ENCODE measurements at places on chromosomes 7 and 10.

- DNase-seq, result no peak
Measured at GRCh38 chr10:74900297-74900696, 73.9 kb downstream of the KAT6B start.

DNA sequence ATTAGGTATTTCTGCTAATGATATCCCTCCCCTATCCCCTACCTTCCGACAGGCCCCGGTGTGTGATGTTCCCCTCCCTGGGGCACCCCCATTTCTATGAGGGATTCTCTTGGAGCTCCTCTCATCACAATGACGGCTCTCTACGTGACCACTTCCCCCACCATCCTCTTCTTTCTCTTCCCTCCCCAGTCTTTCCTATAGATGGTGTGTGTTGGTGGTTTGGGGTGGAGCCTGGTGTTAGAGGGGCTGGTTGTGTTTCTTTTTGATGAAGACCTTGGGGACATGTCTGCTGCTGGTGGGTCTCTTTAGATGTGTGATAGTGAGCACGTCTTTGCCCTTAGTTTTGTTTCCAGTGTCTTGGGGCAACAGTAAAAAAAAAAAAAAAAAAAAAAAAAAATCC, 28.6 kb downstream of the RPS24 start:
- DNase-seq, result no peak

DNA sequence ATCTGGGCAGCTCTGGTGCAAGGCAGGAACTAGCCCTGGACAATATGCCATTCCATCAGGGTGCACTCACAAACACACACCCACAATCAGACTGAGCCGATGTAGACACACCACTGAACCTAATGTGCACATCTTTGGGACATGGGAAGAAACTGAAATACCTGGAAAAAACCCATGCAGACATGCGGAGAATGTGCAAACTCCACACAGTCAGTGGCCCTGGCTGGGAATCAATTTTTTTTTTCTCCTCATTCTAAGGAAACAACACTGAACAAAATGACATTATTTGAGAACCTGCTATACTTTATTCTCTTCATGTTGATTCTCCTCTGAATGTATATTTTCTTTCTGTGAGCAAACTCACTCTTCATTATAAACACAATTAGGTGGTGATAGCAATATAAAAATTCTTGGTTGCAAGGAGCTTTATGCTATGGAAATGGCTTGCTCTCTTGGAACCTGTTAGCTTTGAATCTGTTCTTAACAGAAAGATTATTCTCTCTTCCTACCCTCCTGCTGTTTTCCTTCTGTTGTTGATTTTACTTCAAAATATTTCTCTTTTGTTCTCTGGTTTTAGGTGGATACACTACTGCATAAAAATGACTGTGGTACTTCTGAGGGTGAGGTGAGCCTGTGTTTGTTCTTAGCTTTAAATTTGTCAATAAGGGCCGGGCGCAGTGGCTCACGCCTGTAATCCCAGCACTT, 33.0 kb upstream of the MICU1 start:
- DNase-seq, result no peak

DNA sequence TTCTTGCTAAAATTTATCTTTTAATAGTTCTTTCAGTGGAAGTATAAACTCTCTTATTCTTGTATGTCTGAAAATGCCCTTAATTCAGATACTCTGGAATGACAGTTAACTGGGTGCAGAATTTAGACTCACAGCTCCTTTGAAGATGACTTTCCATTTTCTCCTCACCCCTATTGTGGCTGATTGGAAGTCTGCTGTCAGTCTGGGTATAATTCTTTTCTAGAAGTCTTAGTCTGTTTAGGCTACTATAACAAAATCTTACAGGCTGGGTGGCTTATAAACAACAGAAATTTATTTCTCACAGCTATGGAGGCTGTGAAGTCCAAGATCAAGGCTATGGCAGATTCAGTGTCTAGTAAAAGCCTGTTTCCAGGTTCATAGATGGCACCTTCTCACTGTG, 145.2 kb upstream of the GDF10 start:
- DNase-seq, result no peak

- DNase-seq, result no peak
Measured at GRCh38 chr7:133481676-133482075, 228.8 kb downstream of the EXOC4 start.

DNA sequence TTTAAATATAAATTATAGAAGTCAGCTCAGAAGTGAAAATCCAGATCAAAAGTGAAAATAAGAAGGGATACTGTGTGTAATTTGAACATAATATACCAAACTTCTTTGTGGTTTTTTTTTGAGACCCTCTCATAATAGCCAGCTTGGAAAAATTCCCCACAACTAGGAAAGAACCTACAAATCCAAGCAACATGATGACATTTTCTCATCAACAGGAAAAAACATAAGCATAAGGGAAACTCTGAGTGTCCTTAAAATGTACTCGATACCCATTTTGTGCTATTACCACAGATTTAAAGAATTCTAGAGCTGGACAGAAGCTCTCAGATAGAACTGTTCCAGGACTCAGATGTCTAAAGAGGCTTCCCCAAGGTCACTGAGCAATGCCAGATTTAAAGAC, 214.8 kb upstream of the KLF14 start:
- no peak for DNase-seq

DNA sequence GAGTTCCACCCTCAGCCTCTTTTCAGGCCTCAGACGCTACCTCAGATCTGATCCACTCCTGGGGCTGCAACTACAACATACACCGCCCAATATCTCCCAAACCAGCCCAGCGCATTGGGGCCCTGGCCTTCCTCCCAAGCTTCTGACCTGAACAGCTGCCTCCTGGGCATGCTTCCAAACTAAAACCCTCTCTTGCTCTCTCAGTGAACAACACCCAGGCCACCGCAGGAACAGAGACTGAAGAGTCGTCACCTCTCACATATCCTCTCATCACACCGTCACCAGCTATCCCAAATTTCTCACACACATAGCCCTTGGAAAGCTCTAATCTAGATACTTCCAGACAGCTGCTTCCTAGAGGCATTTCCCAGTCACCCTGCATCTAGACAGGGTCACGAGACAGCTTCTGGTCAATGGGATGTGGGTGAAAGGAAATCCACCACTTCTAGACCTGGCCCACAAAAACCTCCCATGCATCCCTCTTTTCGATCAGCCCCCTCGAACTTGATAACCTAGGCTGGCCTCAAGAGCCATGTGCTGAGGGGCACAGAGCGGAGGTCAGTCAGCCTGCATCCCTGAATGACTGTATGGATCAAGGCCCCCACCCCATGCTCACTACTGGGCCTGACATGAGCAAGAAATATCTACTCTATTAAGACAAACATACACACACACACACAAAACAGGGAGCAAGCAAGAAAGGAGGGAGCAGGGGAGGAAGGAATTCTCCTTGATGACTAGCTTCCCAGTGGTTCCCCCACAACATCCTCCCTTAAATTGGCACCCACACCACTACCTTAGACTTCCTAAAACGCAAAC, 1.8 kb downstream of the PARP12 start:
- no peak for DNase-seq

DNA sequence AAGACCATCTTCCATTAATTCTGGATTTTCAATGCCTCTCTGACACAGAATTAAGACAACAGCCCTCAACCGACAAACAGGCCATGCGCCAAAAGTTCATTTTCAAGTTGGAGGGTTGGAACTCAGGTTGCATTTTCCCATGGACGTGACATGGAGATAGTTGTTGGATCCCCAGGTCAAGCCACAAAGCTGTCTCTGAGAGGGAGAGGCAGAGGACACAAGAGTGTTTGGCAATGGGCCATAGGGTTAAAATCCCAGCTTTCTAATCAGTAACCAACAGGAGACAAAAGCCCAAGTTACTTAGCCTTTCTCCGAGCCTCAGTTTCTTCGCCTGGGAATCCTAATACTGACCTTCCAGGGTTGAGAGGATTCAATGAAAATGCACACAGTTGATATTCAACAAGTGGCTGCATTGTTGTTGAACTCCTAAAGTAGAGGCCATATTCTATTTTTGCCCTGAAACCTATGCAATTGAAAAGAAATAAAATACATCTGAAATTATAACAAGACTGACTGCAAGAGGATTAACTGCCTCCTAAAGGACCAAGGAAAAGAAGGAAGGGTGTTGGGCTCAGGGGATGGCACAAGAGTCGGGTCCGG, 44.3 kb downstream of the SORBS1 start:
- no peak for DNase-seq

DNA sequence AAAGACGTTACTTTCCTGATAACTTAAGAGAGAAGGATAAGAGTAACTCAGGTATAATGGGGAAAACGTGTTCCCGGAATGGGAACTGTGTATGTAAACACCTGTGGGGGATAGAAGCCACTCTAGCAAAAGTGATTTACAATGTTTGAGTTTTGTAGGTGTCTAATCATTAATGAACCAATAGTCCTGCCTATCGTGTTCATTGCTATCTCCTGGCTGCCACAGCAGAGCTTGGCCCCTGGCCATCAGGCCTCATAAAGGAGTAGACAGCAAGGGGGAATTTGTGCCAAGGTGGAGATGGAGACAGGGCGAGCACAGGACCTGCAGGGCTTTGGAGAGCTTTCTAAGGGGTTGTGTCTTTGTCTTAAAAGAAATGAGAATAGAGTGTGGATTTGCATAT, 102.1 kb downstream of the GAD2 start:
- no peak for DNase-seq

GRCh38 chr7:151954866-151955820, 1.1 kb upstream of the GALNTL5 start:
- no peak for DNase-seq

DNA sequence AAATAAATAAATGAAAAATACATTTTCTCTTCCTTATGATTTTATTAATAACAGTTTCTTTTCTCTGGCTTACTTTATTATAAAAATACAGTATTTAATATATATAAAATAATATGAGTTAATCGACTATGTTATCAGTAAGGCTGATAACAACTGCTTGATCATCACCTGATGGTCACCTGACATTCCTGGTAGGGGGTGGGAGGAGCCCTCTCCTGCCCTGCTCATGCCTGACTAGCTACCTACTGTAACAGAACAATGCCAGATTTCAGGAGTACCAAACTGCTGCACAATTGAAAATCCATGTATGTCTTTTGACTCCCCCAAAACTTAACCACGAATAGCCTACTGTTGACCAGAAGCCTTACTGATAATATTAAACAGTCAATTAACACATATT, 1.3 kb upstream of the APBB1IP start:
- DNase-seq, result no peak

GRCh38 chr7:12493863-12494686, 76.4 kb upstream of the SCIN start:
- no peak for DNase-seq

DNA sequence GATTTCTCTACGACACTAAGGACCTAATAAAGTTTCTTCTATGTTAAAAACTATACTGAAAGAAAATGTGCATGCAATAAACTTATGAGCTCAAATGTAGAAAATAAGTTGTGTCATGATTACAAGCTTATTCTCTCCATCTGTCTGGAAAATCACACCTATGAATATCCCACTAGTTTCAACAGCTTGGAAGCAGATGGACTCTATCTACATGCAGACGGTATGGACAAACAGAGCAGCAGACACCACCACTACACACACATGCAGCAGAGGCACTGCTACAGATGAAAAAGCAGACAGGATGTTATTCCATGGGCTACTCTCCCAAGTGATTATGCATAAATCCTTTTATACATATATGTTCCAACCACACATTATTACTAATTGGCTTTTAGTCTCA, 123.4 kb upstream of the TARP start:
- DNase-seq, result no peak

DNA sequence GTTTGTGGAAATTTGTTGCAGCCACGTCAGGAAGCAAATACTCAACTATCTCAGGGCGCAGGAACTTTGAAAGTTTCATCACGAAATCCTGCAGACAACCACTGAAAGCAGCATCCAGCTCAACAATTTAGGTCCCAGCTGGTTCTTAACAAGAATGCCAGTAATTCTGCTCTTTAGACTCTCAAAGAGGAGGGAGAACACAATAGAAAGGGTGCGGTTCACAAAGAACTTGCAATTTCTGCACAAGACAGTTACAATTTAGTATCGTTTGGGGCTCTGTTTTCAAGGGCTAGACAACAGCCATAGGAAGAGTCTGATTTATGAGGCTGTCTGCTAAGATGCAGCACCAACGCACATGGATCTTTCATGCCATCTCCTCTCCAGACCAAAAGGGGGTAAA, 223.1 kb downstream of the FGFR2 start:
- no peak for DNase-seq

- no peak for DNase-seq
Measured at GRCh38 chr7:40733114-40733513, 598.3 kb downstream of the SUGCT start.

DNA sequence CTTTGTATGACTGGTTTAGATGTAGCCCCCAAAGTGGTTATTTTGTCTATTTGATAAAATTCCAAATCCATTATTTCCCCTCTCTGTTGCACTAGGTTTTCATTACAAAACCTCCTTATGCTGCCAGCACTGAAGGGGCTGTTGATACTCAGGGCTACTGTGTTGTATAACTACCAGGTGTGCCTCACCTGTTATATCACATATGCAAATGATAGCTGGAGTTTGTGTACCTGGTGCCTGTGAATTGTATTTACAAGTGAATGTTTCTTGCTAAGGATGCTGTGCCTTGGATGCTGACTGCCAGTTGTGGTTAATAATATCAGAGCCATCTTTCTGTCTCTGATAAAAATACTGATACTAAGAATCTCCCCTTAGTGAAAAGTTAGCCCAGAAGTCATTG, 84.8 kb upstream of the CCDC6 start:
- DNase-seq, result no peak

GRCh38 chr10:127088908-127089307, 107.5 kb downstream of the INSYN2A start:
- no peak for DNase-seq

DNA sequence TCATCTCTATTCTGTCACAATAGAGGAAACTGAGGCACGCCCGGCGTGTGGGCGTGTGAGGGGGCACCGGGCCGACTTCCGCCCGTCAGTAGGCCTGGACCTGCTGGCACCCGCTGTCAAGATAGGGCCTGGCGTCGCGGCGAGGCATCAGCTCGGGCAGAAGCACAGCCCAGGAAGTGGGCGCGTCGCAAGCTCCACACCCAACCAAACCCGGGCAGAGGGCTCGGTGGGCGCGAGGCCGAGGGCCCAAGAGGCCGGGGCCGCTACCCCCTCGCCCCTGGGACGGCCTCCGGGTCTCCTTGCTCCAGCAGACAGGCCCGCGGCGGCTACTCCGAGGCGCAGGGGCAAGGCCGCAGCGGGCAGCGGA, 91.2 kb downstream of the SPAG6 start:
- no peak for DNase-seq

GRCh38 chr7:36190447-36191291, 37.6 kb downstream of the EEPD1 start:
- DNase-seq, result no peak

- DNase-seq, result no peak
Measured at GRCh38 chr10:93742633-93743349, 14.9 kb upstream of the LGI1 start.
